ENCODE measurements at places on chromosomes 6 and 20.

DNA sequence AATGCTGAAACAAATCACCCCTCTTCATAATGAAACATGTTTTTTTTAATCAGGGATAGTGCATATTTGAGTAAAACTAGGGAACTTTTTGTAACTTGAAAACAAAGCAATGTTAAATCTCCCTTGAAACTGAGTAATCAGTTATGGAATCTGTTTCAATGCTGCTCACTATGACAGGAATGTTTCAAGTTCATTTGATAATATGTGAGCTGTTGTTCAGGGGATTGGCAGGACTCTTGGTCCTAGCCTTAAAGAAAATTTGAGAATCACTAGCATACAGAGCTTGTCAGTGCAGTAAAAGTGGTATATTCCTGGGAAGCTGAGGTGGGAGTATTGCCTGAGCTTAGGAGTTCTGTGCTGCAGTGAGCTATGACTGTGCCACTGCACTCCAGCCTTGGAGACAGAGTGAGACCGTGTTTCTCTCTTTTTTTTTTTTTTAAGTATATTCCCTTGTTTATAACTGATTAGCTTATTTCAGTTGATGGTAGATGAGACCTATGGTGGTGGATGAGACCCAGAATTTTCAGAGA is 21.6 kb upstream of the CALHM6 start:
- DNase-seq: no peak

GRCh38 chr6:165308926-165309731 is at the start of gene C6orf118:
TSS of gene C6orf118 (minus strand) at chr6:165309605. CDS start at chr6:165309586, 19 bp downstream.
- peak; percentile 92 for DNase-seq

DNA sequence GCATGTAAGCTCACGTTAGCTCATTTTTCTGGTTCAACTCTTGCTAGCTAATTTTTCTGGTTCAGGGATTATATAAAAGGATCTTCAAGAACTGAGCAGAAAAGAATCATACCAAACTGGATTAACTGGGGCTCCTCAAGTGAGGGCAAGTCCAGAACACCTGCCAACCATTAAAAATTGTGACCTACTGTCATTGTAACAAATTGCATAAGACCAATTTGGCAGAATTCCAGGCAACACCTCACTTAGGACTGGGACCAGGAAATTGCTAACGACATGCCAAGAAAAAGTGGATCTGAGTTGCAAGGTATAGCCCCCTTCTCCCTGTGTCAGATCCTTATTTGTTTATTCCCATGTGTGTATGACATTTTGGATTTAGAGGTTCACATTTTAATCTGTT is 216.6 kb downstream of the HIVEP2 start:
- DNase-seq: peak; percentile 94

DNA sequence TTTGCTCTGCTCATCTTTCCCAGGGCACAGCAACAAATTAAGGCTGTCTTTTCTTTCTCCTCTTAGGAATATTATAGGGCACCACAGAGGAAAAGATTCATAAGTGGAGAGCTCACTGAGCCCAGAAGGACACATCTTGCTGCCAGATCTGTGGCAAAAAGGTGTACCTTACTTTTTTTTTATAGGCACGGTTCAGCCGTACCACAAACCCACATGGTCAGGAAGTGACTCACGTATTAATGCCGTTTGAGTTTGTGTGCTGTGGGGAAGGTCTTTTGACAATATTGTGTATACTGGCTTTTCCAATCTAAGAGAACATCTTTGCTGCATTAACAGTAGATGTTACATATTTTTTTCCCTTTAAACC is 28.4 kb downstream of the PAQR8 start:
- DNase-seq: no peak

- no peak for DNase-seq
These were observed 2.7 kb downstream of the BMP2 start for GRCh38 chr20:6769903-6770785.
